ENCODE measurements at places on chromosomes 7 and 10. TPM values are rescaled to one million over a fixed set of nuclear protein-coding genes. Genes with fewer than 3 reads are reported as not detected.

DNA sequence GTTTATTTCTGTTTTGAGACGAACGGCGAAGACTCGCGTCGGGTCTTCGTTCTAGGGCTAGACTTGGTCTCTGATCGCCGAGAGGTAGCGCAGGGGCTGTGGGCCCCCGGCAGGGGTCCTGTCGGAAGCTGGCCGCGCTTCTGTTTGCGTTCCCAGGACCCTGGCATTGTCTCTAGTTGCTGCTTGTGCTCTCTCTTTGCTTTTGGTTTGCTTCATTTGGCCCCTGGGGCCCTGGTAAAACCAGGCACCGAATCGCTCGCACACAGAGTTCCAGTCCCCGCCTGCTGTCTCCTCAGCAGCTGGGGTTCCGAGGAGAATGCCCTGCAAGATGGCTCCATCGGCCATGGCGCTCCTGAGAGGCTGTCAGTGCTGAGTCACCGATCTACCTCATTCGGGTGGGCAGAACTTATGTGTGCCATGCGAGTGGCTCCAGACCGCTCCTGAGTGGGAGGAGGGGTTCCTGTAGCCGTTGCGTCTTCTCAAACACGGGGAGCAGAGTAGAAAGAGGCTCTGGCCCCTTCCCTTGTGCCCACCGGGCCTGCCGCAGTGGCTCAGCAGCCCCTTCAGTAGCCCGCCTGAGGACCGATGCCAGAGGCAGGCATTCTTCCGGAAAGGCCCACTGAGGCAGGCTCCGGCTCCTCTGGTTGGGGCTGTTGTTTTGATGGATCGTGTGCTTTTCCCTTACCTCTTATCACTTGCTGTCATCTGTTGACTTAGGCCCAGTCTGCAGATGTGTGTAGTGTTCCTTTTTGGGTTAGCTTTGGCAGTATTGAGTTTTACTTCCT is 826 bp downstream of the CHPF2 start:
- peak overlapping the region; percentile 94 for H3K4me3 ChIP-seq
- no peak for DNase-seq
- H3K36me3 ChIP-seq, result peaks cover 35% of the 10 kb centered on the region
- H3K4me1 ChIP-seq, result peaks cover 30% of the 10 kb centered on the region
- no peaks in the 10 kb centered on the region for H3K27me3 ChIP-seq

DNA sequence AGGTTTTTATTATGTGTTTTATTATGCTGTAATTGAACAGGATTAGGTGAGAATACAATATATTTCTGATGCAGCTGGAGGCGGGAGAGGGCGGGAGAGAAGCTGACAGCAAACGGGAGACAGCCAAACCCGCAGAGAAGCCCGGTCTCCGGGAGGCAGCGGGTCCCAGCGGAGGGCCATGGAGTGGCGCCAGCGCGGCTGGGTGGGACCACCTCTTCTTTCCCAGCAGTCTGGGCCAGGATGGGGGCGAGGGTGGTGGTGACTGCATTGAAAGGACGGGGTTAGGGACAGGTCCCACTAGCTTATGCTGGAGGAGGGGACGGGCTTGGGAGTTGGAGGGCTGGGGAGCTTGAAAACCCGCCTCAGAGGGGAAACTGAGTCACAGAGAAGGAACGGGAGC is 14.5 kb upstream of the KAZALD1 start:
- H3K36me3 ChIP-seq, result no peaks in the 10 kb centered on the region
- peaks cover 30% of the 10 kb centered on the region for H3K4me1 ChIP-seq
- H3K27ac ChIP-seq, result no peak overlapping the region
- H3K27me3 ChIP-seq, result peaks cover 42% of the 10 kb centered on the region
- DNase-seq, result no peak

DNA sequence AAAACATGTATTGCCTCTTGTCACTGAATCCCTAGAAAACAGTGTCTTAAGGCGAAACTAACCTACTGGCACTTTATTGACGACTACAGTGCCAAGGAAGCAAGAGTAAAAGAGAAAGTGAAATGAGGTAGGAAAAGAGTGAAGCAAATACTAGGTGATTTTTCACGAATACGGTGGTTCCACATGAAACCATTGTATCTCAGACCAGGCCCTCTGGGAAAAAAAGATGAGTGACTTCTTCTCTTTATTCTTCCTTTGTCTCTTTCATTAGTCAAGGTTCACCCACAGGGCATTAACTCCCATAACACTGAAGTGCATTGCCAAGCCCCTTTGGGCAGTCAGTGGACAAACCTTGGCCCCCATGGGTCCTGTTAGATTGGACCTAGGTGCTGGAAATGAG is 16.2 kb upstream of the MACC1 start:
- H3K36me3 ChIP-seq, result no peaks in the 10 kb centered on the region
- no peaks in the 10 kb centered on the region for H3K27me3 ChIP-seq
- no peaks in the 10 kb centered on the region for H3K4me1 ChIP-seq

Gene AVPI1
- 3.8 TPM for total RNA-seq

DNA sequence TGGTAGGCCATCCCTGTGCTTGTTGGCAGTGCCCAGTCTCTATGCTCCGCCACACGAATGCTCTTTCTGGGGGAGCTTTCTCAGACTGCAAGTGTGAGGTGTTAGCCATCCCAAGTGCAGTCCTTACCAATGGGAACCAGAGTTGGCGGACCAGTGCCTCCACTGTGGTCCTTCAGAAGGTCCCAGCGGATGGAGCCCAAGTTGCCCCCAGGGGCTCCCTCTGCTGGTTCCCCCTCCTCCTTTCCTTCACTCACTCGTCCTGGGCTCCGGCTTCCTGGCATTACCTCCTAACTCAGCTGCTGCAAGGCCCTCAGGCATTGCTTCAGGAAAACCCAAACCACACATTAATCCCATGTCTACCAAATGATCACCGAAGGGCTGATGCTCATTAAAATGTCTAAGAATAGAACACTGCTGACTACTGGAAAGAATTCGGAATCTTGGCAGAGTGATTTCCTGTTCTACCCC is 139.8 kb downstream of the CUBN start:
- no peaks in the 10 kb centered on the region for H3K27me3 ChIP-seq
- H3K4me3 ChIP-seq, result no peak overlapping the region
- no peaks in the 10 kb centered on the region for H3K4me1 ChIP-seq
- H3K27ac ChIP-seq, result no peak overlapping the region
- no peaks in the 10 kb centered on the region for H3K36me3 ChIP-seq
- no peak for DNase-seq

Gene UNC5B
- total RNA-seq, result 1.1 TPM

DNA sequence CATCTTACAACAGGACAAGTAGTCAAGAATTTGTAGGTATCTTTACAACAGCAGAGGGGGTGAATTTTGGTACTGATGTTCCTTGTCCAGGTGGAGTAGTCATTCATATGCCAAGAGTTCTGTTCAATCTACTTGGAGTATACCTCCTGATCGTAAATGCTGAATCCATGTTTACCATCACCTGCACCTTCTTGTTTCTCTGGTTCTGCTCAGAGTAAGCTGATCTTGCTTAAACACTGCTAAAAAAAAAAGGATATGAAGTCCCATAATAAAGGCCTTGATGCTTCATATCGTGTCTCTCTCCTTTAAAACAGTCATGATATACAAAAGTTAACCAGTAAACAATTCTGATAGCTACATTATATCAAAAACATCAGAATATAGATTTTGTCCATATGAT is 45.3 kb upstream of the FOXP2 start:
- no peaks in the 10 kb centered on the region for H3K27me3 ChIP-seq
- no peaks in the 10 kb centered on the region for H3K36me3 ChIP-seq
- no peak for DNase-seq
- no peak overlapping the region for H3K27ac ChIP-seq

GRCh38 chr10:18737236-18737635 is 78.0 kb downstream of the ARL5B start:
- H3K27ac ChIP-seq, result no peak overlapping the region
- no peaks in the 10 kb centered on the region for H3K36me3 ChIP-seq
- H3K4me1 ChIP-seq, result no peaks in the 10 kb centered on the region
- no peak for DNase-seq

GRCh38 chr10:91707236-91707635 is 74.4 kb upstream of the PPP1R3C start:
- H3K27me3 ChIP-seq, result no peaks in the 10 kb centered on the region
- no peak overlapping the region for H3K27ac ChIP-seq
- no peaks in the 10 kb centered on the region for H3K4me1 ChIP-seq
- no peak overlapping the region for H3K4me3 ChIP-seq
- no peaks in the 10 kb centered on the region for H3K36me3 ChIP-seq

- H3K27ac ChIP-seq, result no peak overlapping the region
- H3K27me3 ChIP-seq, result no peaks in the 10 kb centered on the region
- no peak overlapping the region for H3K4me3 ChIP-seq
- H3K36me3 ChIP-seq, result no peaks in the 10 kb centered on the region
- DNase-seq, result no peak
- H3K4me1 ChIP-seq, result peaks cover 9% of the 10 kb centered on the region
Observed at GRCh38 chr7:28182071-28182471, 1.5 kb upstream of the JAZF1 start.

- H3K4me3 ChIP-seq, result no peak overlapping the region
- no peaks in the 10 kb centered on the region for H3K4me1 ChIP-seq
Observed at GRCh38 chr7:7524121-7524520, 11.6 kb downstream of the COL28A1 start.

- no peak overlapping the region for H3K4me3 ChIP-seq
- no peaks in the 10 kb centered on the region for H3K27me3 ChIP-seq
- no peak for DNase-seq
- H3K4me1 ChIP-seq, result no peaks in the 10 kb centered on the region
Observed at GRCh38 chr7:107025449-107026103, 18.9 kb upstream of the PRKAR2B start.

DNA sequence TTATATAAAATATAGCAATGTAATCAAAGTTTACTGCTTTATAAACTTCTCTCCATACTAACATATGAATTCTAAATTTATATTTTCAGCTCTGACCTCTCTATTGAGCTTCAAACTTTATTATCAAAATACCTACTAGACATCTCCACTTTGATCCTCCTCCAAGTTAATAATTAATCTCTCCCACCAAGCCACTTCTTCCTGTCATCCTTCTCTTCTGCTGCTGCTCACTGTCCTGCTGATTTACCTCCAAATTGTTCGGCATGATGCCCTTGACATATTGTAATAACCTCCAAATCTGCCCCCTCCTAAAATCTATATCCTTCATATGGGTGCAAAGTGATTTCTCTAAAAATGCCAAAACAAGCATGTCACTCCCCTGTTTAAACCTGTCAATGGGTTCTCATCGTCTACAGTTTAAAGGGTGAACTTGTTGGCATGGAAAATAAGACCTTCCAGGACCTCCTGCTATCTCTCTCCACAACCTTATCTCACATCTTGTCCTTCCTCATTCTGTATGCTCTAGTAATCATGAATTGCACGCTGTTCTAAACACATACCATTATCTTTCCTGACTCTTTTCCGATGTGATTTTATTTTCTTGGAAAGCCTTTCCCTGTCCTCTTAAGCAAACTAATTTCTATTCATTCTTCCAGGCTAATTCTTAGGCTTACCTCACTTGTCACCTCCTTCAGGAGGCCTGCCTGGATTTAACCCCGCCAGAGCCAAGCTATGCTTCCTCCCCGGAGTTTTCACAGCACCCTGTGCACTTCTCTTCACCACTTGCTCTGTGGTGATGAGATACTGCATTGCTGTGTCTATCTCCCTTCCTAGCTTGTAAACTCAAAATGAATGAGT is 52.1 kb upstream of the STK17A start:
- no peak overlapping the region for H3K4me3 ChIP-seq
- no peaks in the 10 kb centered on the region for H3K4me1 ChIP-seq
- H3K27ac ChIP-seq, result no peak overlapping the region
- no peaks in the 10 kb centered on the region for H3K27me3 ChIP-seq

Gene ALOX5
- 4.4 TPM for total RNA-seq

DNA sequence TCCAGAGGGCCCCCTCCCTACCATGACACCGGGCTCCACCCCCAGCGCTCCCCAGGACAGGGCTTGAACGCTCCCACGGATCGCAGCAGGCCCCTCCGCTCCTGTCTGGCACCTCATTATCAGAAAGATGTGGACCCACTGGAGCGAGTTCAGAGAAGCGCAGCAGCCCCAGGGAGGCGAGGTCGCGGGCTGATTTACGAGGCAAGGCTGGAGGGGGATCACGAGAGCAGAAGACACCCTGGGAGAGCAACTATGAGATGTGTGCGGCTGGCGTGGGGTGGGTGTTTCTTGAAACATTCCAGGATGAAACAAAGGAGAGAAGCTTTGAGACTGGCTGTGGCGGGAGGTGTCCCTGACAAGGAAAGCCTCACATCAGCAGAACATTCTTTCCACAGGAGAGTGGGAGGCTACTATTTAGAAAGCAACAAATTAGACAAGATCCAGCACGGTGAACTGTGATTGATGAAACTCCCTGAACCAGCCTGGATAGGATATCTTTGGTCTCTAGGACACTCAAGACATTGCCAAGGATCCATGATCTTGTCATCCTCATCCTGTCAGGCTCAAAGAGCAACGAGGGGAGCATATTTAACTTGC is 66.0 kb downstream of the JCAD start:
- H3K27me3 ChIP-seq, result no peaks in the 10 kb centered on the region
- no peak overlapping the region for H3K27ac ChIP-seq
- DNase-seq, result no peak

GRCh38 chr10:9140373-9140772 is 1085.9 kb downstream of the GATA3 start:
- no peak for DNase-seq
- H3K27ac ChIP-seq, result no peak overlapping the region
- H3K4me1 ChIP-seq, result no peaks in the 10 kb centered on the region
- no peaks in the 10 kb centered on the region for H3K27me3 ChIP-seq
- H3K4me3 ChIP-seq, result no peak overlapping the region
- no peaks in the 10 kb centered on the region for H3K36me3 ChIP-seq

- H3K27me3 ChIP-seq, result no peaks in the 10 kb centered on the region
- no peak overlapping the region for H3K27ac ChIP-seq
- no peak overlapping the region for H3K4me3 ChIP-seq
- no peaks in the 10 kb centered on the region for H3K4me1 ChIP-seq
- H3K36me3 ChIP-seq, result no peaks in the 10 kb centered on the region
Observed at GRCh38 chr7:50292763-50293162, 11.8 kb upstream of the IKZF1 start.

- H3K27me3 ChIP-seq, result no peaks in the 10 kb centered on the region
- H3K4me3 ChIP-seq, result no peak overlapping the region
- peaks cover 4% of the 10 kb centered on the region for H3K4me1 ChIP-seq
- no peak overlapping the region for H3K27ac ChIP-seq
Observed at GRCh38 chr10:128628252-128628651, 502.0 kb upstream of the MKI67 start.

DNA sequence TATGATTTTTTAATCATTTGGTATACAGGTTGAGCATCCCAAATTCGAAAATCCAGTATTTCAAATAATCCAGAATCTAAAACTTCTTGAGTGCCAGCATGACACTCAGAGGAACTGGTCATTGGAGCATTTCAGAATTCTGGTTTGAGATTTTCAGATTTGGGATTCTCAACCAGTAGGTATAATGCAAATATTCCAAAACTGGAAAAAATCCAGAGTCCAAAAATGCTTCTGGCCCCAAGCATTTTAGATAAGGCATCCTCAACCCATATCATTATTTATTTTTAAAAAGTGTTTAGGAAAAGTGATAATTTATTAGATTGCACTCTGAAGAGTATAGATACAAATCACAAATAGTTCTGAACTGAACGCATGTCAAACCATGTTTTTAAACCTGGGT is 120.7 kb downstream of the VPS50 start:
- DNase-seq, result no peak
- no peak overlapping the region for H3K27ac ChIP-seq
- H3K4me1 ChIP-seq, result no peaks in the 10 kb centered on the region
- H3K36me3 ChIP-seq, result peaks cover 18% of the 10 kb centered on the region
- H3K27me3 ChIP-seq, result no peaks in the 10 kb centered on the region
- H3K4me3 ChIP-seq, result no peak overlapping the region

GRCh38 chr7:36224934-36225858 is 72.1 kb downstream of the EEPD1 start:
- H3K4me3 ChIP-seq, result no peak overlapping the region
- no peaks in the 10 kb centered on the region for H3K36me3 ChIP-seq
- no peaks in the 10 kb centered on the region for H3K27me3 ChIP-seq
- no peak for DNase-seq

Gene PRSS37
- total RNA-seq, result not detected

GRCh38 chr10:110560012-110560411 is 7.5 kb upstream of the SMC3 start:
- no peak overlapping the region for H3K4me3 ChIP-seq
- H3K4me1 ChIP-seq, result no peaks in the 10 kb centered on the region
- no peak overlapping the region for H3K27ac ChIP-seq

All from gastrocnemius medialis (tissue), 4 donors.